ENCODE measurements at places on chromosomes 12 and 14. TPM values are rescaled to one million over a fixed set of nuclear protein-coding genes. Genes with fewer than 3 reads are reported as not detected.

- no peak overlapping the region for H3K4me3 ChIP-seq
- no peak for DNase-seq
- no peaks in the 10 kb centered on the region for H3K27me3 ChIP-seq
- H3K4me1 ChIP-seq = no peaks in the 10 kb centered on the region
- H3K27ac ChIP-seq = no peak overlapping the region
Measured at GRCh38 chr12:77746096-77746495, 84.6 kb upstream of the NAV3 start.

- no peaks in the 10 kb centered on the region for H3K4me1 ChIP-seq
- no peak overlapping the region for H3K4me3 ChIP-seq
- no peak overlapping the region for H3K27ac ChIP-seq
- no peaks in the 10 kb centered on the region for H3K36me3 ChIP-seq
Measured at GRCh38 chr12:74119811-74120362, 417.7 kb upstream of the ATXN7L3B start.

DNA sequence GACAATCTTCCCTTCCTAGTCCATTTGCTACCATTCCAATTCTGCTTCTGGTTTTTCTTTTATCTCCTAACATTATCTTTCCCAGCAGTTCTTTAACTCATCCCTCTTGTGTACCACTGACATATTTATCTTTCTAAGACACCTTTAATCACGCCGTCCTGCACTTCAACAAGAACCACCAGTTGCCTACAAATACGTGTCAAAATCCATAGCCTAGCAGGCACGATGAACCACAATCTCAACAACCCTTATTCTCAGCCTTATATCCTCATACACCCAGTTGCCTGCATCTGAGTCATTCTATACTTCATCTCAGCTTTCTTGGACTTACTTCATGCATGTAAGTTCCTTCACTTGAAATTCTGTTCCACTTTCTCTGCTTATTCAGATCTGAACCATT, 16.4 kb upstream of the ST8SIA1 start:
- DNase-seq = no peak
- no peak overlapping the region for H3K27ac ChIP-seq
- no peaks in the 10 kb centered on the region for H3K36me3 ChIP-seq
- no peaks in the 10 kb centered on the region for H3K27me3 ChIP-seq

DNA sequence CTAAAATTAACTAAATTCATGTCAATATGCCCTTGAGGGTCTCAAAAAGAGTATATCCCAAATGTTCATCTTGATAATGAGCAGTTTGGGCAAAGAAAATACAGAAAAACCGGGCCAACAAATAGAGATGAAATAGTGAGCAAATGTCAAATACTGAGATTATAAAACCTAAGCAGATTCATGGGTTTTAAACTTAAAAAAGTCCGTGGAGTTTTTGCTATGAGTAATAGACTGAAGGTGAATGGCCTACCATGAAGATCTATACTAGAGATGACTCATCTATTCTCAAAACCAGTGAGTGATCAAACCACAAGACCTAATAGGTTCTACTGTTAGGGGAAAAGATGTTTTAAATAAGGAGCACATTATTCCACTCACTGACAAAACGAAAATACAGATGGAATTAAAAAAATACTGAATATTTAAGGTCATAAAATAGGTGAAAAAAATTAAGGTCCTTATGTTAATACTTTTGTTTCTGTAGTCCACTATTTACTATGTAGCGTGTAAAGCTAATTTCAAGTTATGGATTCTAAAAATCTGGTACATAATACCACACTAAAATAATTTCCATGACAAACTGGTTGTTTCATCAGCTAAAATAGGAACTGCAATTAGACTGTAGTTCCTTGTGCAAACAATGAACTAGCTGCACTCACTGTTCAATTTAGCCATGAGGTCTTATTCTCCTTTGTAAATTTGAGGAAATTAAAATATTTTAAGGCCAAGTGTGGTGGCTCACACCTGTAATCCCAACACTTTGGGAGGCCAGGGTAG, 5.0 kb downstream of the HNRNPC start:
- H3K36me3 ChIP-seq = peaks cover 86% of the 10 kb centered on the region
- peaks cover 23% of the 10 kb centered on the region for H3K4me1 ChIP-seq
- peak overlapping the region; percentile 2 for H3K4me3 ChIP-seq
- H3K27ac ChIP-seq = peak overlapping the region; percentile 53

DNA sequence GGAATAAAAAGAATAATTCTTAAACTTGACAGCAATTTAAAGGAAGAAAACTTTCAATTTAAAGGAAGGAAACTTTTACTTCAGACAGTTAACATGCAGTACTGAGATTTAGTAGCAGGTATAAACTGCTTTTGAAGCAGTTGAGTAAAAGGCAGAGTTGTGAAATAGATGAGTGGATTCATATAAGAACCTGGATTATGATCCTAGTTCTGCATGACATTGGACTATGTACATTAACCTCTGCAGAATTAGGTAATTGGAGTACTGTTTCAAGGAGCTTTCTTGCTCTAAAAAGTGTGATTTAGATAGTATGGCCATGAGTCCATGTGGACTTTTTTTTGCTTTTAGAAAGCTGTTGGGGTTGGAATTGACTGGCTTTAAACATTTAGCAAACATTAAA, 29.7 kb downstream of the ATP2A2 start:
- no peak overlapping the region for H3K27ac ChIP-seq
- peaks cover 71% of the 10 kb centered on the region for H3K36me3 ChIP-seq
- H3K27me3 ChIP-seq = no peaks in the 10 kb centered on the region
- no peaks in the 10 kb centered on the region for H3K4me1 ChIP-seq

- no peaks in the 10 kb centered on the region for H3K27me3 ChIP-seq
- no peak overlapping the region for H3K4me3 ChIP-seq
Measured at GRCh38 chr14:93994919-93995682, 2.0 kb upstream of the CCDC197 start.

GRCh38 chr12:62251609-62251958, 8.6 kb upstream of the USP15 start:
- peaks cover 17% of the 10 kb centered on the region for H3K36me3 ChIP-seq
- peaks cover 42% of the 10 kb centered on the region for H3K4me1 ChIP-seq
- no peak for DNase-seq
- peak overlapping the region; percentile 69 for H3K27ac ChIP-seq
- no peaks in the 10 kb centered on the region for H3K27me3 ChIP-seq

GRCh38 chr14:53807542-53807941, 149.1 kb downstream of the BMP4 start:
- H3K4me1 ChIP-seq = no peaks in the 10 kb centered on the region
- H3K27me3 ChIP-seq = no peaks in the 10 kb centered on the region
- no peak overlapping the region for H3K4me3 ChIP-seq
- H3K27ac ChIP-seq = no peak overlapping the region

DNA sequence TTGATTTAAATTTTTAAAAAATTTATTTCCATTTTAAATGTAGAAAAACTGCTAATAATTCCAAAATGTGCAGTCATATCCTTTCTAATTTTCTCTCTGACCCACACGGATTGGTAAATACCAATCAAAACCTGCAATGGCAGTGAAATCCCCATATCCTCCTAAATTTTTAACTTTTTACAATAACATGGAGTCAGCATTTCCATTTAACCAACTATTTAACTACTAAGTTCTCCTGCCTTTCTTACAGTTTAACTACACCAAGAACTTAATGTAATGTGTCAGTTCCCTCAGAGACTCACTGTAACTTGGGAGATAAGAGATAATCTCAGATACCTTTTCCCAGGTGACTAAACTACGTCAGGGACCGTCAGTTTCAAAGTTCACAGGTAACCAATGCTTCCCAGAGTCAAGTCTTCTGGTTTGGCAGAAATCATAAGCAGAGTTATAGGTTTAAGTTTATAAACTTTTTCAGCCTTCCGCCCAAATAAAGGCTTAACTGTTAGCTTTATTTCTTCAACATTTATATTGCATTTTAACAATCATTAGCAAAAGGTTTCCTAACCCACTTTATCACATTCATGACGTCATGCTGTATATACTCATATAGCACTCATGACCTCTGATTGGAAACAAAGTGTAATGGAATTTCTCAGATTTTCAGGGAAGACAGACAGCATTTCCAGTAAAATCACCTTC, 7.6 kb downstream of the KRAS start:
- no peak overlapping the region for H3K4me3 ChIP-seq
- no peaks in the 10 kb centered on the region for H3K27me3 ChIP-seq
- peaks cover 12% of the 10 kb centered on the region for H3K4me1 ChIP-seq

DNA sequence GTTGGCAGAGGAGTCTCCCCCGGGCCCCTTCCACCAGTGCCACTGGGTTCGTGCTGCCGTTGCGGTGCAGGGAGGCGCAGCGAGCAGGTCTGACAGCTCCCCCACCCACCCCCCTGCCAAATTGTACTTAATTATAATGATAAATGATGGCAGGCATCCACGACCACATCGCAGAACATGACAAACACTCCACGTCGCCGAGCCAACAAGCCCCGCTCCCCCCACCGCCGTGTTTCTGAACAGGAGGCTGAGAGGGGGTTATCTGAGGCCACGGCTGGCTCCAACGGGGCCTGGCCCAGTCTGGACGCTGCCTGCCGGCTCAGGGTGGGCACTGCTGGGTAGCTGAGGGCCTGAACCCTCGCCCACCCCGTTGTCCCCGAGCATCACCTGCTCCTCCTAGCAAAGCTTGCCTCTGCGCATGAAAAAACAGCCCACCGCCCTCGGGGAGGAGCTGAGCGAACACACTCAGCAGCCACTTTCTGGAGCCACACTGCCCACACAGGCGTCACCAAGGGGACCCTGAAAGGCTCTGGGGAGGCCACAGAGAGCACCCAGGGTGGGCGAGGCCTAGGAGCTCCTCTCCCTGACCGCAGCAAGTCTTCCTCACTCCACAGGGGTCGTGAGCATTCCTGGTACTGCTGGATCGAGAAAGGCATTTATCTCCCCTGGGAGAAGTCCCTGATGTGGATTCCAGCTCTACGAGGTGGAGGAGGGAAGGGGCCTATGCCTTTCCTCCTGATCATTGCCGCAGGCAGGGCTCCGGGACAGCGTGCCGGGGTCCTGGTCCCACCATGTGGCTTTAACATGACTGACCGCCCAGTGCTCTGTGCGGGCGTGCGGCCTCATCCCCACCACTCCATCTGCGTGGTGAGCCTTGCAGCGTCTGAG, 35.4 kb upstream of the DIO3 start:
- DNase-seq = no peak
- H3K4me3 ChIP-seq = no peak overlapping the region
- no peak overlapping the region for H3K27ac ChIP-seq
- peaks cover 21% of the 10 kb centered on the region for H3K4me1 ChIP-seq

- no peak overlapping the region for H3K27ac ChIP-seq
- no peaks in the 10 kb centered on the region for H3K36me3 ChIP-seq
- no peak overlapping the region for H3K4me3 ChIP-seq
Measured at GRCh38 chr12:87231818-87232217, 797.4 kb downstream of the C12orf50 start.

- H3K27me3 ChIP-seq = no peaks in the 10 kb centered on the region
- H3K27ac ChIP-seq = no peak overlapping the region
- H3K4me1 ChIP-seq = no peaks in the 10 kb centered on the region
- DNase-seq = no peak
- H3K4me3 ChIP-seq = no peak overlapping the region
Measured at GRCh38 chr14:36588788-36589187, 6.4 kb upstream of the NKX2-8 start.

- no peaks in the 10 kb centered on the region for H3K27me3 ChIP-seq
- H3K4me1 ChIP-seq = peaks cover 37% of the 10 kb centered on the region
- no peak overlapping the region for H3K27ac ChIP-seq
- no peak for DNase-seq
- no peak overlapping the region for H3K4me3 ChIP-seq
- no peaks in the 10 kb centered on the region for H3K36me3 ChIP-seq
Measured at GRCh38 chr12:131437706-131438492, 273.0 kb upstream of the SFSWAP start.

- H3K4me1 ChIP-seq = no peaks in the 10 kb centered on the region
- no peaks in the 10 kb centered on the region for H3K27me3 ChIP-seq
- H3K27ac ChIP-seq = no peak overlapping the region
- H3K36me3 ChIP-seq = no peaks in the 10 kb centered on the region
Measured at GRCh38 chr12:11741434-11742092, 92.1 kb downstream of the ETV6 start.

SLCO1B1 gene
- total RNA-seq = not detected

GPD1 gene
- 0.67 TPM for total RNA-seq

NAB2 gene
- total RNA-seq = 36.0 TPM

KRT2 gene
- total RNA-seq = not detected

TTC8 gene
- total RNA-seq = 8.1 TPM

COA8 gene
- 35.5 TPM for total RNA-seq
